Aorta (tissue), 5 donors: ENCODE measurements at places on chromosomes 6 and 20. TPM values are rescaled to one million over a fixed set of nuclear protein-coding genes. Genes with fewer than 3 reads are reported as not detected.

Gene PDE10A
- 17.1 TPM for total RNA-seq

Gene ROMO1
- 102 TPM for total RNA-seq

Gene DPPA5
- not detected for total RNA-seq

Gene GJA1
- total RNA-seq = 185 TPM

Gene ABHD16B
- total RNA-seq = not detected

Gene NR2E1
- not detected for total RNA-seq

Gene GSTA1
- total RNA-seq = not detected

Gene OR2H2
- total RNA-seq = not detected

GRCh38 chr6:159059885-159060506, 15.2 kb upstream of the TAGAP start:
- no peak for DNase-seq

DNA sequence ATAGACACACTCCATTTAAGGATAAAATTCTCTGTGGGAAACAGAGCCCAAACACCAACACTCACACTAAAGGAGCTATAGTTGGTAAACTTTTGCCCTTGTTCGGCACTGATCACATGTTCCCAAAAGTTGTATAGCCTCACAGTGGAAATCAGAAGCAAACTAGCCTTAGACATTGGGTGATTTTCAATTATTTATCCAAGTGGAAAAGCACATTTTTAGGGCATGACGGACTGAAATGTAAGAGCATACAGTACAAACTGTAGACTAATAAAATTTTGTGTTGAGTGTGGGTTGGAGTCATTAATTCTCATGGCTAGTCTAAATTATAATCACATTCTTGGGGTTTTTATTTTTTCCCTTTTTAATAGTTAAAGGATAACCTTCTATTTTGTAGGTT, 202.4 kb downstream of the MOXD1 start:
- no peak for DNase-seq

- no peak for DNase-seq
These were observed 255.8 kb upstream of the RAB32 start for GRCh38 chr6:146287691-146288369.

DNA sequence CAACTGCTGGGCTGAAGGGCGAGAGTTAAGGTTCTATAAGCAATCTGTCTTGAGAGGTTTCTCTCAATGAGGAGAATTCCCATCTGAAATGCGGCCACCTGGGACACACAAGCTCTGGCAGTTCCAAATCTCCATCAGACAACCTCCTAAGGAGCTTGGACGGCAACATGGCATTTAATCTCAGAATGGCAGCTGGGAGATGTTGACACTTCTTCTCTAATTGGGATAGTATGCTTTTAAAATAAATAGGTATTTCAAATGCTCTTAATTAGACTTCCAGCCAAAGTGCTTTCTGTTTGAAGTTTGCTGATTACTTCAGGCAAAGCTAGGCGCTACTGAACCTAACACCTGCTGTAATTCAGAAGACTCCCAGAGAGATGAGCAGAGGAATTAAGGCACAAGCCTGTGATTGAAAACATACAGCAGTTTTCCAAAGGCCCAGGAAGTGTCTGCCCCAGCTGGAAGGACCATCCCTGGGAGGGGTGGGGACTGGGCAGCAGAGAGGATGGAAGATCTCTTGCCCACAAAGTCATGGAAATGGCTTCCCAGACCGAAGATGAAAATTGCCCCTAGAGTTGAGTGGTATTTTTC, 59.1 kb upstream of the KCNK16 start:
- DNase-seq = no peak
